ENCODE measurements at places on chromosomes 7 and 10. TPM values are rescaled to one million over a fixed set of nuclear protein-coding genes. Genes with fewer than 3 reads are reported as not detected.

Gene ELAPOR2
- total RNA-seq, result 3.7 TPM

Gene FAM180A
- total RNA-seq, result 2.6 TPM

Gene KIAA1549
- 5.1 TPM for total RNA-seq

Gene CFAP43
- total RNA-seq, result 0.14 TPM

Gene TMEM176A
- not detected for total RNA-seq

Gene CASD1
- total RNA-seq, result 6.0 TPM

Gene TMEM196
- total RNA-seq, result not detected

Gene CAMK2B
- total RNA-seq, result 1.5 TPM

Measured in foreskin keratinocyte (primary cell).